Sigmoid colon (tissue), 7 donors: ENCODE measurements at places on chromosomes 7 and 10.

DNA sequence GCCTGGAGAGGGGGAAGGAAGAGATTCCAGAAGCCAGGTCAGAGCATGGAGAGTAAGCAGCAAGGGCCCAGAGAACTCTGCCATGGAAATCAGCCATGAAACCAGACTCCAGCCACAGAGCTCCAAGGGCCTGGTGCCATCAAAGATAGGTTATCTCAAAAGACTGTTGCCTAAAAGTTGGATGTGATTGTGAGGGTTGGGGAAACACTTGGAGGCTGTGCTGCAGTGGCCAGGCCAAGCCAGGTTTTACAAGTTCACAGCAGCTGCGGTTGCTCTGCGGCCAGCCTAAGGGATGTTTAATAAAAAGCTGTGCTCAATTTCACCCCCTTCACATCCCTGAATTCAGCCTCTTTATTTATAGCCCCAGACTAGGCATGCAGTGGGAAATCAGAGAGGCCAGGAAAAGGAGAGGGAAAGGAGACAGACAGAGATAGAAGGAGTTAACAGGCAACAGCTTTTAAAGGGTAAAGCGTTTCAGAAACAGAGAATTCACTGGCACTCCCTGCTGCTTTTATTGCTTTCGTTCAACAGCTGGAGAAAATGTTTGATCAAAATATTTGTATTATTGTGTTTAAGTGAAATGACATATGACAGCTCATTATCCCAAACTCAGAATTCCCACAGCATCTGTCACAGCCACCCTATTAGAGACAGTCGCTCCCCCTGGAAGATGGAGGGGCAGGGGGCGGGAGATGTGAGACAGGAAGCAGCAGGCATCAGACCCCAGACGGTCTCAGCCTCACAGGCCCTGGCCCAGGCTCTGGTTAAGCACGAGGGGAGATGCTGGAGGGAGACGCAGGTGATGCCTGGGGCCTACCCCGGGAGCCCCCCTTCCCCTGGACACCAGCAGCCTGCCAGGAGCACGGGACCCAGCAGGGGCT is 140.1 kb downstream of the GLI3 start:
- DNase-seq, result peak; percentile 84

- no peak for DNase-seq
Observed at GRCh38 chr7:95157381-95157780, 167.0 kb downstream of the PON1 start.

GRCh38 chr10:11804336-11804735 is 18.8 kb upstream of the PROSER2 start:
- DNase-seq, result no peak

GRCh38 chr10:28991333-28992270 is 297.3 kb upstream of the LYZL1 start:
- DNase-seq, result no peak

DNA sequence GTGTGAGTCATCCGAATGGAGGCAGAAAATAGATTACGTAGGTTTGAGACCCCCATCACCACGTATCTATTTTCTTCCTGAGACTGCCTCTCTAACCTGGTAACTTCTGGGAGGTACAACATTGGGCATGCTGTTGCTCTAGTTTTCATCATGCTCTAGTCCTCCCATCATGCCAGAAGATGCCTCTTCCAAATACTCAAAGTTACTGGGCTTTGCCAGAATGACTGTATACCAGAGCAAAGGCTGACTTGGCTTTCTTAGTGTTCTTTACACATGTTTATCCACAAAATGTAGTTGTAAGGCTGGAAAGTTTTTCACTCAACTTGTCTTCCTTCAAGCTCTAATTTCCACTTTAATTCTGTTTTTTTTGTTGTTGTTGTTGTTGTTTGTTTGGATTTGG is 370.5 kb downstream of the MDFIC start:
- DNase-seq, result no peak

DNA sequence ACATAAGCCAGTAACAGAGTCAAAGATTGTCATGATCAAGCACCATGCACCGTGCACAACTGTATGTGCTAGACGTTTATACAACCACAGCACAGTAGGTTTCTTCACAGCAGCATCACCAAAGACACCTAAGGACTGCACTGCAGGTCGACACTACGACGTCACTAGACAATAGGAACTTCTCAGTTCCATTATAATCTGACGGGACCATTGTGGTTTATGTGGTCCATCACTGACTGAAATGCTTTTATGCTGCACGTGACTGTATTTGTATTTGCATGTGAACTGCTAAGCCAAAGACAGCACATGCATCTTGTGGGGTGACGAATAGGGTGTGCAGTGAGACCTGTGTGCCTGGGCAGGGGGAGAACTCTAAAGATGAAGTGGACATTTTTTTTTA is 164.9 kb downstream of the PARD3 start:
- DNase-seq, result no peak

DNA sequence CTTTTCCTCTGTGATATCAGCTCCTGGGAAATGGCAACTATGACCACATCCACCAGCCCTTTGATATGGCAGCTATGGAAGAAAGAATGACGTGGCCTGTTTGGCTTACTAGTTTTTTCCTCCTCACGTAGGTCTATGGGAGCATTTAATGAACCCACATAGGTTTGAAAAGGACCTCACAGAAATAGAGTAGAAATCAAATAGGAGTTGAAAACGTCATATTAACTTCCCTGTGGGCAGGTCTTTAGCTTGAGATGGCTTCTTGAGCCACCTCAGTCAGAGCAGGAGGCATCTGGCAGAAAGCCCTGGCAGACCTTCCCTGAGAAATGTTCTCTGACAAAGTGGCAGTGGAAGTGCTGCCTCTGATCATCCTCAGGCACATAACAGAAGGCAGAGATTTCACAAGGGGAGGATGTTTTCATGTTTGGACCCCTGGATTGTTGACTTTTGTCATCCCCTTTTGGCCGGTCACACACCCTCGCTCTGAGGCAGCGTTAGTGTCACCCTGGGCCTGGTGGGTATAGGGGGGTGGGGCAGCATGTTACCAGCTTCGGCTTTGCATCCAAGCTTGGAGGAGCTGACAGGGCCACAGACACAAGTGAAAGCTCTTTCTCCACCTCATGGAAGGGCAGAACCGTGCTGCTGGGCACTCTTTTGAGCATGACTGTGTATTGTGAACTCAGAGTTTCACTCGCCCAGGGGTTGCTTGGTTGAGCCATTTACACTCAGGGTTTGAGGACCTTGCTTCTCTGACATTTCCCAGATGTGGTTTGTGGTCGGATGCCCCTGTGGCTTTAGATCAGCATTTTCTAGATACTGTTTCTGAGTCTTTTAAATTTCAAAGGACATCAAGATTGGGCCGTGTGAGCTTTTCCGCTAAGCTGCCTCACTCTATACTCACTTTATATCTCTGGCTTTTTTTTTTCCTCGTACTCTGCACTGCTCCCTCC is 184.2 kb downstream of the STK31 start:
- DNase-seq, result no peak

DNA sequence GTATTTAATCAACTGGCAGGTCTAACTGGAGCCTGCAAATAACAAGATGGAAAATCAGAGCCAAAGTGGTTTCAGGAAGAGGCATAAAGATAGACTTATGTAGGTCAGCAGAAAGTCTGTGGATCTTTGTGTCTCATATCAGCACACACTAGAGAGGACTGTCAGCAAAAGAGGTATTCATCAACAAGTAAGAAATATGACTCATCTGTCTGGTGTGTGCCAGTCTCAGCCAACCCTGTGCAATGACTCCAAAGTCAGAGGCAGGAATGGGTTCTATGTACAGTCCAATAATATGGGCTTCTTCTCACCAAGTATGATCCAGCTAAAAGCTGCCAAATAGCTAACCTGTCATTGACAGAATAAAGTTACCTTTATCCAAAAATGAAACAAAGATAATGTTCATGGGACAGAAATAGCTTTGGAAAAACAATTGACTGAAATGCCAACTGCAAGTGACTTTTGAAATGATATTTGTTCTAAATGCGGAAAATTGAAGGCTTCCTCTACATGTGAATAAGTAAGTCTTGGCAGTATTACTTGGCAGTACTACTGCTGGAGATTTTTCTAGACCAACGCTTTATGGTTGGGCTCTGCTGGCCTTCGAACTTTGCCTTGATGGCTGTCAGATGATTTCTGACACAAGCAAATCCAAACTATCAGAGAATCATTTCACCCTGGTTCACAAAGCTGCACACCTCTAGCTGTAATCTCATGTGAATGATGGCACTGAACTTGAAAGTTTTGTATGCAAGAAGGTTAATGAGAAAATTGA is 272.3 kb upstream of the SEMA3C start:
- no peak for DNase-seq

DNA sequence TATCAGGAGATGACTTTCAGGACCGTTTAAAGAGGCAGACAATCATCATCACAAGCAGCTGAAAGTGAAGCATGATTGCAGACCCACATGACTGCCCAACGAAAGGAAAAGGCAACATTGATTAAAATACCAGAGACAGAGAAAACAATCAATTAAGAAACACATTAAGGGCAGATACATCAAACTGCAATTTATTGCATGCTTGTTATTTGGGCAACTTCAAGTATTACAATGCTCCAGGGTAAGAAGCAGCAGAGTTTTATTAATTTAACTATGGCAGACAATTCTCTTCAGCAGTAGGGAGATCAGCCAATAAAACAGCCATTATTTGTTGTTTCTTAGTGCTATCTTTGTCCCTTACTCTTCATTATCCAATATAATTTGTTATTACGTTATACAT is 367.7 kb upstream of the HPS1 start:
- no peak for DNase-seq

DNA sequence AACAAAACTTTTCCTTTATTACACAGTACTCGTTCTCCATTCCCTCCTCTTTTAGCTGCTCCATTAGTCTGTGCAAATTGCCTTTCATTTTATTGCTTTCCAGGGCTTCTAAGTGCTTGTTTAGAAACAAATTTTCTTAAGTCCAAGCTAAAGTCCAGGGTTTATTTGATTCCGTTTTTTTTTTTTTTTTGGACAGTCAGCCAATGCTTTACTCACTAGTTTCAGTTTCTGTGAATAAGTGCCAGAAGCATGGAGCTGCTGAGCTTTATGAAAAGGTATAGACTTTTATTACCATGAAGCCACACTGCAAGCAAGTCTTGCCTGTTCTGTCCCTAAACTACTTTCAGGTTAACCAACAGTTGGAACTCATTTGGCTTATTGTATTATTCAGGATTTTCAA is 455.0 kb downstream of the GFRA1 start:
- no peak for DNase-seq

DNA sequence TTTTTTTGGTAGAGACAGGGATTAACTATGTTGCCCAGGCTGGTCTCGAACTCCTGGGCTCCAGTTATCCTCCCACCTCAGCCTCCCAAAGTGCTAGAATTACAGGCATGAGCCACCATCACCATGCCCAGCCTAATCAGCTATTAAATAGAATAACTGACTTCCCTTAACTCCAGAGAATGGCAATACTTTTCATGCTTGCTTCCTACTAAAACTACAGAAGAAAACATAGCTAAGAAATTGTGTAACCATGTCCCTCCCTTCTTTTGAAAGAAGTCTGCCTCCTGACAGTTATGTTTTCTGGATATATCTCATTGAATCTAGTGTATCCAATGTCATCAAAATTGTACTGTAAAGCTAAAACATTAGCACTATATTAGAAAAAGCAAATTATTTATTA is 95.6 kb downstream of the KMT2C start:
- no peak for DNase-seq

DNA sequence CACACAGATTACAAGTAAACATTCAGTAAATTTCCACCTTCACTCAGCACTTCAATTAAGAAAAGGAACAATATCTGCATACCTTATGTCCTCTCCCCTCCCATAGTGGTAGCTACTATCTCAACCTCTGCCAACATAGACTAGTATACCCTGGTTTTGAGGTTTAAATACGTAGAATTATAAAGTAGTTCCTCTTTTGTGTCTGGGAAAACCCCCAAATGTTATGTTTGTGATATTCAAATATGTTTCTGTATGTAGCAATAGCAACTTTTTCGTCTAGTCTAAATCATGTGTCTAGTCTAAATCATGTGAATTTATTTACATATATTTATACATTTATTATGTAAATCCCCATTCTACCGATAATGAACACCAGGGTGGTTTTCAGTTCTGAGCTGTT is 13.2 kb upstream of the CAMK2B start:
- no peak for DNase-seq

GRCh38 chr7:158361326-158361946 is 226.2 kb downstream of the PTPRN2 start:
- peak; percentile 20 for DNase-seq

DNA sequence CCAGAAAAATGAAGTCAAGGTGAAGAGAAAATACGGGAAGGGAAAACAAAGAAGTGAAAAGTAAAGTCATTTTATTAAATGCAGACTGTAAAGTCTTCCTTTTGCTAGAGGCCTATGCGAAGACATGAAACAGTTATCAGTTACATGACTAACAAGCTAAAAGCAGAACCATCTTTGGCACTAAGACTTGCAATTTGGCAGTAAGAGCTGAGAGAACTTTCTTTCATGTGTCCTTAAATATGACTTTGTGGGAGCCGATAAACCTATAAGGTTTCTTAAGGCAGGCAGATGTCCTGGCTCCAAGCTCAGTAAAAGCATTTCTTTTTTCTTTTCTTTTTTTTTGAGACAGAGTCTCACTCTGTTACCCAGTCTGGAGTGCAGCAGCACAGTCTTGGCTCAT is 10.4 kb downstream of the ANLN start:
- DNase-seq, result no peak

GRCh38 chr7:32680259-32681173 is 185.2 kb downstream of the AVL9 start:
- no peak for DNase-seq

DNA sequence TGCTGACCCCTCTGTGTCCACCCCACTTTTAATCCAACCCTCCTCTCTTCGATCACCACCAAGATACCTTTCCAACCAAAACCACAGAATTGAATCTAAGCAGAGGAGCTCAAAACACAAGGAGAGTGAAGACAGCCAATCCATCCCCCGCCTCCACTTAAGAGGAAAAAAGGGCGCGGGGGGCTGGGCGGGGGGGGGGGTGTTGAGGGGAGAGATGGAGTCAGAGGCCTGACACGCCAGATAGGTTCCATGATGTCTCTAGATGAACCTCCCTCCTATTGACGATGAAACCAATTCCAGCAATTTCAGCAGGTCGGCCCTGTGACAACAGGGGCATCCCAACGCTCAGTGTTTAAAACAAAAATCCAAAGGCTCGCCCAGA is 1.3 kb downstream of the SORBS1 start:
- no peak for DNase-seq

GRCh38 chr7:144941127-144941526 is 105.3 kb upstream of the TPK1 start:
- DNase-seq, result no peak

DNA sequence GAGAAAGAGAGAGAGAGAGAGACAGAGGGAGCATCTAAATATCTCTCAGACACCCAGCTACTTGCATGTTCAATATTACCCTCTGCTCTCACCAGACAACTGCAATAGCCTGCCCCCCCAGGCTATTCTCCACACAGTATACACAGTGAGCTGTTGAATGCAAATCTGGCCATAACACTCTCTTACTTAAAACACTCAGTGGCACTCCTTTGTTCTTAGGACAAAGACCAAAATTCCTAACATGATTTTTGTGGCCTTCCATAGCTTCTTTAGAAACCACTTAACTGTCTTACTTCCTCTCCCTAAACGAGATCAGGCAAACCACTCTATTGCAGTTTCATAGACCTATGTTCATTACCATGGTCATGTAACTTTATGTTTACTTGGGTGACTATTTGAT is 903.6 kb upstream of the AUTS2 start:
- DNase-seq, result no peak
